ENCODE measurements at places on chromosomes 16 and 17. TPM values are rescaled to one million over a fixed set of nuclear protein-coding genes. Genes with fewer than 3 reads are reported as not detected.

DNA sequence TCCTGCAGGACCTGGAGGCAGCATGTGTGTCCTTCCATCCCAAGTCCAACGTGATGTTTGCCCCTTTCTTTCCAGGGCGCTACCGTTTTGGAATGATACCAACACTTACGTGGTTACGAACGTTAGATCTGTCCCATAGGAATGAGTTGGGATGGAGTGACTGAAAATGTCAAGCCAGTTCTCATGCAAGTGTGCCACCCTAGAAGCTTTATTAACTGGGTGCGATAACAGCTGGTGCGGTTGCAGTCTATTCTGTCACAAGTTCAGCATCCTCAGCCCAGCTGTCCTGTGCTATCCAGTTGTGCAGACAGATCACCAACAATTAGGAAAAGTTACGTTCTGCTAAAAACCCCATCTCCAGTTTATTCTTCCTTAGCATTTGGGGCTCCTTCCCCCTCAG, 52.5 kb downstream of the BANP start:
- no peak for DNase-seq

Gene MYADML2
- 0.07 TPM for polyA plus RNA-seq

GRCh38 chr17:55587608-55588139, 76.4 kb upstream of the SMIM36 start:
- no peak for DNase-seq

Gene ITGB3
- polyA plus RNA-seq: 1.7 TPM

Gene KRT32
- 2.2 TPM for polyA plus RNA-seq

- DNase-seq: peak; percentile 35
Measured at GRCh38 chr17:57739402-57740234, 5.5 kb downstream of the CCDC182 start.

Gene SPIRE2
- polyA plus RNA-seq: 3.7 TPM

DNA sequence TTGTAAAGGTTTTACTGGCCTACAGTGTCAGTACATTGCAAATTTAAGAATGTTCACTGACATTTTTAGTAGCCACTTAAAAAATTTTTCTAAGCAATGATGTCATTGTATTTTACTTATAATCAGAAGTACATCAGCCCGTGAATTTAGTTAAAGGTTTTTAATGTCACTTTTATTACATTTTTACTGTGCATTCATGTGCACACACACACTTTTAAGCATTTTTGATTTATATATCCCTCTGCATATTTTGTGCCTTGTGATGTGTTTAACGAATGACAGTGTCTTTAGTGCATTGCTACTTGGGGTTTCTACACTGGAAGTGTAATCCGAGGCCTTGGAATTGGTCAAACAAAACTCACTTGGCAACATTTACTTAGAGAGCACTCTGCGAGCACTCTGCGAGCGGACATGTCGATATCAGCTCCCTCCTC, 190.4 kb downstream of the WWOX start:
- DNase-seq: no peak

Gene CCL4L2
- 2.4 TPM for polyA plus RNA-seq

- peak; percentile 62 for DNase-seq
Measured at GRCh38 chr16:22358000-22358399, 16.4 kb downstream of the CDR2 start.

- peak; percentile 54 for DNase-seq
Measured at GRCh38 chr17:9576521-9577372, at the start of gene CFAP52. Gene CFAP52, plus strand, starts transcription at chr17:9576642. Its CDS starts 54 bp downstream, at chr17:9576696.

DNA sequence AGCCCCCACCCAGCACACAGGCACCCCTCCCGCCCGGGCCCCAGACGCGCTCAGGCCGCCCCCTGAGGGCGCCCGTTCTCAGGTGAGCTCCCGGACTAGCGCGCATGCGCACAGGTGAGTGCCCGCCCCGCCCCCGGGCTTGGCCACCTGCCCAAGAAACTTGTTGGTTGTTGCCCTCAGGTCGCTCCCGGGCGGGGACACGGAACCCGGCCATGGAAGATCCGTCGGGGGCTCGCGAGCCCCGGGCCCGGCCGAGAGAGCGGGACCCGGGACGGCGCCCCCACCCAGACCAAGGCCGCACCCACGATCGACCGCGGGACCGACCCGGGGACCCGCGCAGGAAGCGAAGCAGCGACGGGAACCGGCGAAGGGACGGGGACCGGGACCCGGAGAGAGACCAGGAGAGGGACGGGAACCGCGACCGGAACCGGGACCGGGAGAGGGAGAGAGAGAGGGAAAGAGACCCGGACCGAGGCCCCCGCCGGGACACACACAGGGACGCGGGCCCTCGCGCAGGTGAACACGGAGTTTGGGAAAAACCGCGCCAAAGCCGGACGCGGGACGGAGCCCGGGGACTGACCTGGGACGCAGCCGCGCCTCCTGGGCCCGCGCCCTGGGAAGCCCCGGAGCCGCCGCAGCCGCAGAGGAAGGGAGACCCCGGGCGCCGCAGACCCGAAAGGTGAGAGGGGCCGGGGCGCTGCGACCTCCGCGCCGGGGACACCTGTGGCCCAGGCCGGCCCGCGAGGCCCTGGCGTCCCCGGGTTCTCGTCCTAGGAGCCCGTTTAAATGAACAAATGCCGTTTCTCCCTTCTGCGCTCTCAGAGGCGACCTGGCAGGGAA, at the start of gene MARVELD3:
Gene MARVELD3, plus strand, starts transcription at position 167 of the 840 bp plus-strand sequence. Its CDS starts 46 bp downstream, at position 213.
- DNase-seq: no peak

GRCh38 chr17:57983446-57983845, 4.6 kb downstream of the VEZF1 start:
- DNase-seq: no peak

- no peak for DNase-seq
Measured at GRCh38 chr16:82181461-82182185, 11.6 kb upstream of the MPHOSPH6 start.

DNA sequence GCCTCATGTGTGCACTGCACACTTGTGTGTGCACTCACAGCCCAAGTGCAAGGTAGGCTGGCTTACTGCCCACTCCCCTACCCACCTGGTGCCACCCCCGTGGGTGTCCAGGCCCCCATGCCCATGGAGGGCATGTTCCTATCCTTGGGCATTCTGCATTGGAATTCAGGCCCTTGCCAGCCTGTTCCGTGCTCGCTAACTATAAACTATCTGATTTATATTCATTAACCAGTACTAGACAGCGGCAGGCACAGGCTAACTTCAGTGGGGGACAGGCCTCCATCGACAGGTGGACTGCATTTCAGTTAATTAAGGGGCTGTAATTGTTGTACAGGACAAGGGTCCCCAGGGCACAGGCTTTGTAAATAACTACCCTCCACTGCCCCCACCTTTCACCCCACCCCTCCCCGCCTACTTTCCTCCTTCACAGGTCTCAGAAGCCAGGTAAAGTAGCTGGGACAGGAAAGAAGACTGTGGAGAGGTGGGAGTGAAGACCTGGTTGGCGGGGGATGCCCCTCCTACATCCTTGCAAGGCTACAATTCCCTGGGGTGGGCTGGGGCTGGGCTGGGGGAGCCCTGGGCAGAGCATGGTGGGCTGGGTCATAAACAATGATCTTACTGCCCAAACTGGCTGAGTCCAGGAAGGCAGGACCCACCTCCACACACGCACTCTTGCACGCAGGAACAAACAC, 119.0 kb upstream of the LHX1 start:
- no peak for DNase-seq

Gene TMC7
- 0.41 TPM for polyA plus RNA-seq

DNA sequence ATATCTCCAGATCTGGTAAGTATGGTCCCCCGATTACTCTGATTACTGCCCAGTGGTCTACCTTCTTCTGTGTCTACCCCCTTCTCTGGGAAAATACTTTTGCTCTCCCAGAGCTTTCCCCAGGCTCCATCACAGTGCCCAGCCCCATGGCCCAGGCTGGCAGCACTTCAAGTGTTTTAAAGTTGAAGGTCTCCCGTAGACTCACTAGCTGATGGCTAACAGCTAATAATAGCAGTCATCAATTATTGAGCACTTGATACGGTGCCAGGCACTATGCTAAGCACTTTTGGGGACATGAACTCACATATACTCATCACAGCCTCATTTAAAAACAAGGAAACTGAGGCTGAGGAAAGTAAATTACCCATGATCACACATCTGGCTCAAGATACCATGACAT, 33.4 kb downstream of the DCUN1D3 start:
- no peak for DNase-seq

- no peak for DNase-seq
Measured at GRCh38 chr17:31202968-31203367, 94.1 kb downstream of the OMG start.

DNA sequence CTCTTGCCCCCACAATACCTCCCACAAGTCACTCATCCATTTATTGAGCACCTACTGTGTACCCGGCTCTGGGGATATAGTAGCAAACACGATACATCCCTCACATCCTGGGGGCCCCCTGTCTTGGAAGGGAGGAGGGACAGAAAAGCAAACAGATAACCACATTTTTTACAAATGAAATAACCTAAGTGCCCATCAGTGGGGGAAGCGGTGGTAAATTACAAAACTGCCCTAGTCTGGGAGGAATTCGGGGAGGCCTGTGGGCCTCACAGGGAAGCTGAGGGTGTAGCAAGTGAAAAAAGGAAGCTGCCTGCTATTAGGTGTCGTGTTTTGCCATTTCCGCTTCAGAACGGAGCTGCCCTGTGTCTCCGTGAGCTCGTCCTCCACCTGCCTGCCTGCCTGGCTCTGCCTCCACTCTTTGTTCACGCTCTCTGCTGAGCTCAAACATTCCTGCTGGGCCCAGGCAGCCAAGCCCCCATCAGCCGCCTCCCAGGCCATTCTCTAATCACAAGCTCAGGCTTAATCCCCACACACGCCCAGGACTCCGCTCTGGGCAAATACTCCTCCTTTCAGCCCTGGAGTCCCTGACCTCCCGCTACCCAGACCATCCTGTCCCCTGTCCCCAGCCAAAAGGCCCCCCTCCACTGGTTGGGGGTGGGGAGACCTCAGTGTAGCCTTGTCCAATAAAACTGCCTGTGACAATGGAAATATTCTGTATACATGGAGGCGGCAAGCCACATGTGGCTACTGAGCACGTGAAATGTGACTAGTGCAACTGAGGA, 10.2 kb upstream of the SEC14L5 start:
- DNase-seq: no peak

GRCh38 chr16:70738083-70738977, 52.5 kb upstream of the MTSS2 start:
- no peak for DNase-seq

Data from thymus (tissue), 14 donors.